ENCODE measurements at places on chromosomes 2 and 18.

DNA sequence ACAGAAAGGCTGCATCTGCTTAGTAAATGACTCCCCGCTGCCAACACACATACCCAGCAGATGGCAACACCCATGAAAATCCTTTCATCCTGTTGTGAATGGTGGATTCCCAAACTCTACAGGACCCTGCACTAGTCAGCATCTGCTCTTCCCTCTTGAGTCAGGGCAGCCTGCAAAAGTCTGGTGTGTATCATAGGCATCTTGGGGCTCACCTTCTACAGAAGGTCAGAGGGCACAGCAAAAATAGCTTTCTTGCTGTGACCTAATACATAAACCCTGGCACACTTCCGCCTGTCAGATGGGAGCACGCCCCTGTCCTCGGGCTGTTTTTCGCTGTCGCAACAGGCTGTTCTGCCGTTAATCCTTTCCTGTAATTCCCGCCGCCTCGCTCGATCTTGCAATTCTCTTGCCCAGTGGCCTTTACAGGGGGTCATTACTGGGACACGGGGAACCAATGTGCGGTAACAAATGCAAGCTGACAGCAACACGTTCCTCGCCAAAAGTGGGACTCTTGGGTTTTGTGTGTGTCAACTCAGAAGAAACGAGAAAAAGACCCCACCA is 19.9 kb upstream of the SCYGR1 start:
- no peak for DNase-seq

- no peak for DNase-seq
Observed at GRCh38 chr18:10525371-10525691, 496 bp upstream of the NAPG start.

DNA sequence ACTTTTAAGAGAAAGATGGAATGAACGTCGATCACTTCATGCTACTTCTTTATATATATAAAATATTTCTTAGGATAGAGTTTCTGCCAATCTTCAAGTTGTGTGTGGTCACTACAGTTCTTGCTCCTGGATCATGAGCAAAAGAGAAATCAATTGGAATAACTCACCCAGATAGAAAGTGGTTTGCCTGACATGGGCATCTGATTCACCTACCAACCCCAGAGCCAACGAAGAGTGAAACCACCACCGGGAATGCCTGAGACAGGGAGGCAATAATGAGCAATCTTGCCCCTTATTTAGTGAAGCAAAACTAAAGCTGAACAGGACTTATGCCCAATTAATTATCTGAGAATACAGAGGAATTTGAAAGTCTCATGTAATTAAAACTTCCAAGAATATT is 250.2 kb upstream of the REG3G start:
- no peak for DNase-seq

GRCh38 chr2:188403676-188404075 is 112.0 kb downstream of the GULP1 start:
- DNase-seq: no peak

GRCh38 chr2:68727683-68728375 is 6.8 kb upstream of the ARHGAP25 start:
- DNase-seq: no peak

- DNase-seq: no peak
Observed at GRCh38 chr2:239204876-239205468, 195.8 kb downstream of the HDAC4 start.

GRCh38 chr2:199581408-199581807 is 123.7 kb upstream of the SATB2 start:
- DNase-seq: no peak

GRCh38 chr2:95374029-95374428 is 28.5 kb upstream of the FAHD2A start:
- DNase-seq: no peak

DNA sequence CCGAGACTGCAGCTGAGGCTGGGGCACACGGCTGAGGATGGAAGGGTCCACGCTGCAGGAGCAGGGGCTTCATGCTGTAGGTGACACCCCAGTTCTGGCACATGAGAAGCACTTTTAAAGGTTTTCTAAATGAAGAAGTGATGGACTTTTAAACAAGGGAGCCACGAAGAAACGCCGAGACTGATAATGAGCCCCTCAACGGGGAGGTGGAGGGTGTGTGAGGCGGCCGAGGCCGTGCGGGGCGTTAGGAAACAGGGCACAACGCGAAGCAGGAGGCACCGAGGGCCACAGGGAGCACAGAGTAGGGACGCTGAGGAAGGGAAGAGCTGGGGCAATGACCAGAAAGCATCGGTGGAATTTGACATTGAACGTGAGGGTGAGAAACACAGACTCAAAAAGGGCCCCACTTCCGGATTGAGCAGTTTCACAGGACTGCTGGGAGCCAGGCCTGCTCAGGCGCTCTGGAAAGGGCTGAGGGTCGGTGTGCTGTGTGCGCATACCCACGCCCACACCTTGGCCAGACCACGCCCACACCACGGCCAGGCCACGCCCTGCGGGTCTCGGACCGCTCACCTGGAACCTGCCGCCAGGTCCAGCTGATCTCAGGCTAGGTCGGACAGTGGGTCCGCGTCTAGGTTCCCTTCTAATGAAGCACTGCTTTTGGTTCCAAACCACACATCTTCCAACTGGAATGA is 115.7 kb downstream of the GYPC start:
- no peak for DNase-seq

DNA sequence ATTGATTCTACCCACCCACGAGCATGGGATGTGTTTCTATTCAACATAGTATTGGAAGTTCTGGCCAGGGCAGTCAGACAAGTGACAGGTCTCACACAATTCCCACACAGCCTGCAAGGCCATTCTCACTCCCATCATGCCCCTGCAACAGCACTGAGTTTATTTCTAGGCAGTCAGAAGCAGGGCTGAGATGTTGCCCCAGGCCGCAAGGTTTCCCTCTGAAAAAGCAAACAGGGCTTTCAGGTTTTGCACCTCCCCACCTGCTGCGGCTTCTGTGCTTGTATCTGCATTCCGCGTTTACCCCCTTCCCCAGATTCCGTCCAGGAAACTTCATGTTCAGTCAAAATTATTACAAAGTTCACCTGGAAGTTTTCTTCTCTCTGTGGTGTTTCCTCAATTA is 9.4 kb upstream of the TACR1 start:
- DNase-seq: no peak

GRCh38 chr2:47033102-47033880 is 117.7 kb upstream of the MCFD2 start:
- no peak for DNase-seq

DNA sequence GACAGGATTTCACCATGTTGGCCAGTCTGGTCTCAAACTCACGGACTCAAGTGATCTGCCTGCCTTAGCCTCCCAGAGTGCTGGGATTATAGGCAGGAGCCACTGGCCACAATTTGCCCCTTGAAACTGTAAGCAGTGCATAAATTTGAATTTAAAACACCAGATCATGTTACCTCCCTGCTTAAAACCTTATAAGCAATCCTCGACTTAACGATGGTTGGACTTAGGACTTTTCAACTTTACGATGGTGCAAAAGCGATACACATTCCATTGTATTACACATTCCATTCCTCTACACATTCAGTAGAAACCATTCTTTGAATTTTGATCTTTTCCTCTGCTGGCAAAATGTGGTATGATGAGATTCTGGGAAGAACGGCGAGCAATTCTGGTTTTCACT is 23.2 kb upstream of the EFR3B start:
- no peak for DNase-seq

DNA sequence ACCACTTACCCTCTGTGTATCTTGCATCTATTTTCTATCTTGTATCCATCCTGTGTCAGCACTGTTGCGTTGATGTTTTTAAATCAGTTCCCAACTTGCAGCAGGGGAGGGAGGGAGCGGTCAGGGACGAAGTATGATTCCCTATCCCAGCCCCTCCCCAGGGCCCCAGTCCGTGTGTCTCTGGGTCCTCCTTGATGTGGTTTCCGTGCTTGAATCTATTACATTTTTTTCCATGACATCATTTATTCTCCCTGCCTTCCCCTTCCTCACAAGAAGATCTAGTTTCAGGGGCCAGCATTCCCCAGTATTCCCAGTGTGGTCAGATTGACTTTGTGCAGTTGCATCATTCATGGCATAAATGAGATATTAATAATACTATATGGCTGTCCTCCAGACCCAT is 479.3 kb downstream of the PTPRM start:
- DNase-seq: no peak

DNA sequence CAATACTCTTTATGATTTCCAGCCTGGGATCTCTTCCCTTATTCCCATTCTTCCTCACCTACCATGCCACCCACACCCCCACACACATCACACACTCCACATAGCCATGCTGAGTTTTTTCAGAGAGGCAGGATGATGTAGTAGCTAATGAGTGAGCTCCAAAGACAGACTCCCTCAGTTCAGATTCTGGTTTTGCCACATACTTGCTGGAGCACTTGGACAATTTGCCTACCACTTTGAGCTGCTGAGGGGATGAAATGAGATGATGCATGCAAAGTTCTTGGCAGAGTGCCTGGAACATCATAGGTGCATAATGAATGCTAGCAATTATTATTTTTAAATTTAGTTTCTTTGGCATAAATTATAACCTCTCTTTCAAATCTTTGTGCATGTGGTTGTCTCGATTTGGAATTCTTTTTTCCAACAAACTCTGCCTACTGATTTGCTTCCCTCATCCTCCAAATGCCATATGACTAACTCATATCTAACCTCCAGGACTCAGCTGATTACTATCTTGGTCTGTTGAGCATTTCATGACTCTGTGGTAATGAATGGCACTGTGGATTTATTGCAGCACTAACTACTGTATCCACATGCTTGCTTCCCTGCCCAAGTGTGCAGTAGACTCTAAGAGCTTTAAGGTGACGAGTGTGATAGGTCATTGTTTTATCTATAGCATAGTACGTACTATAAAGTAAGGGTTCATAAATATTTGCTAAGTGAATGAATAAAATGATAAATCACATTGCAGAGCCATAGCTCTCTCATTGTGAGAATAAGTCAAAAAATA is 99.1 kb downstream of the TACR1 start:
- DNase-seq: no peak

- no peak for DNase-seq
Observed at GRCh38 chr2:46351098-46351749, 54.0 kb downstream of the EPAS1 start.

- DNase-seq: no peak
Observed at GRCh38 chr2:98901291-98901690, 34.7 kb downstream of the CRACDL start.

DNA sequence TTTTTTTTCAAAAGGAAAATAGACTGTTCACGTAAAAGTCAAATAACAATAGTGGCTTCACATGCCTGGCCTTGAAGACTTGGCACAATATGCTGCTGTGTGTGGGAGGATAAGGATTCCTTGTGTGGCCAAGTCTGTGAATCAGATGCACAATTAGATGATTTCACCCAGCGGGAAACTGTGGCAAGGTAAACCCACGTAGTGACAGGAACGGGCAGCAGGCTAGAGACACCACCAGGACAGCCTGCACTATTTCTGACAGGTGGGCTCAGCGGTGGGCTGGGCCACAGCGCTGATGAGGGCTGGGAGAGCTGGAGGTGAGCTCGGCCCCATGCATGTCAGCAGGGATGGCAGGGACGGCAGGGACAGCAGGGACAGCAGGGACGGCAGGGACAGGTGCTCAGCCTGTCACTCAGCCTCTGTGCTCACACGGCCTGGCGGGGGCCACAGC is 21.6 kb downstream of the SNORC start:
- no peak for DNase-seq
